ENCODE measurements at places on chromosomes 12 and 14. TPM values are rescaled to one million over a fixed set of nuclear protein-coding genes. Genes with fewer than 3 reads are reported as not detected.

The OTX2 gene
- not detected for total RNA-seq

The KLRC1 gene
- not detected for total RNA-seq

The SYT1 gene
- total RNA-seq: not detected

The BDKRB1 gene
- total RNA-seq: not detected

The SIRT4 gene
- total RNA-seq: 7.0 TPM

The FAM186B gene
- total RNA-seq: 0.17 TPM

The AGAP2 gene
- 0.81 TPM for total RNA-seq

The MANSC1 gene
- total RNA-seq: 4.4 TPM

The CMA1 gene
- total RNA-seq: not detected

The VASH1 gene
- 0.18 TPM for total RNA-seq

The CRACR2A gene
- 0.20 TPM for total RNA-seq

The LGMN gene
- 28.9 TPM for total RNA-seq

The ADAM21 gene
- total RNA-seq: 0.07 TPM

The KRT7 gene
- total RNA-seq: not detected

The SLC39A2 gene
- total RNA-seq: 0.11 TPM

The B4GALNT1 gene
- 4.5 TPM for total RNA-seq

The LRFN5 gene
- total RNA-seq: not detected

The CHGA gene
- total RNA-seq: not detected

The LRIG3 gene
- 9.9 TPM for total RNA-seq

Measured in HepG2 (cell line).